ENCODE measurements at places on chromosomes 1 and 21. TPM values are rescaled to one million over a fixed set of nuclear protein-coding genes. Genes with fewer than 3 reads are reported as not detected.

DNA sequence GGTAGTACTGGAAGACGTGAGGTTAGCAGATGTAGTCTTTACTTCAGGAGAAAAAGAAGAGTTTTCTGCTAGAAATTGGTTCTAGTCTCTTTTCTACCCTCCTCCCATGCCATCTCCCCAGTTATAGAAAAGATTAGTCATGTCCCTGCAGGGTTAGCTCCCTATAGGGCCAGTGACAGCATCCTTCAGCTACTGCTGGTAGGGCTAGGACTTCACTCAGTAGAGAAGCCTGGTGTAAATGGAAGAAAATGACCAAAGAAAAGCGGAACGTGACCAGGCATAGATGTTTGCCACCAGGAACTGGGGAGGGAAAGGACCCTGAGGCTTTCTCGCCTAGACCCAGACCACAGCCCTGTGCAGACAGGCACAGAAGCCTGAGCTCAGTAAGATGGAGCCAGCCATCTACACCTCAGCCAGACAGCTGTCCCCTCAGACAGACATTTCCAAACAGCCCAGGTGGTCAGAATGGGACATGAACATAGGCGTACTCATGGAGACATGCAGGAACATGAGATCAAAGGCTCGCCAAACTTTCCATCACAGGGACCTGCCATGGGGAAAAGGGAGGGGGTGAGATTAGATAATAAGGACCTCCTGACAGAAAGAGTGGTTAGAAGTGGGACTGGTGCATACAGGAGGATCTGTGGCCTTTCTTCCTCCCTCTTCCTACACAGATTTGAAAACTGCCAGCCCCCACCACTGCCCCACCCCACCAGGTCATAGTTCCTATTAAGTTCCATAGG, 23.5 kb upstream of the SLAMF9 start:
- no peak for DNase-seq

- DNase-seq: no peak
Measured at GRCh38 chr1:14507262-14507661, 91.2 kb upstream of the KAZN start.

DNA sequence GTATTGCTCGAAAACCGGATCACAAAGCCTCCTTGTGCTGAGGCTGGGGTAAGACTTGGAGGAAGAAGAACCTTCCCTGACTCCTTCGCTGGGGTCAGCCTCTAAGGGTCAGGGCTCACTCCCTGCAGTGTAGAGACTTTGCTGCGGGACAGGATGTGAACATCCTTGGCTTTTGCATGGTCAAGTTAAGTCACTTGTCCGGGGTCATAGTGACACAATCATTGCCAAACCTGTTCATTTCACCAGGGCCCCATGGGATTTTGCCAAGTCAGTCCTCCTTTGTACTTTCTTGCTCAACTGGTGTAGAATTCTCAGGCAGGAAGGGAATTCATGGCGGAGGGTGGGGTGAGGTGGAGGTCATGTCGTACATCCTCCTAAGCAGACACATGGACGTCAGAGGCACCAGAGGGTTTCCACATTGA, 24.7 kb upstream of the IL10 start:
- DNase-seq: no peak

The CLCA2 gene
- not detected for polyA plus RNA-seq
